Stimulated activated CD8-positive, alpha-beta memory T cell treated with anti-CD3 and anti-CD28 coated beads, Interleukin-7, amount 100 ng/mL, for 24 hours (primary cell): ENCODE measurements at places on chromosomes 2 and 18.
A peak's percentile ranks its signal among the peaks of the same experiment; 100 is the strongest.

DNA sequence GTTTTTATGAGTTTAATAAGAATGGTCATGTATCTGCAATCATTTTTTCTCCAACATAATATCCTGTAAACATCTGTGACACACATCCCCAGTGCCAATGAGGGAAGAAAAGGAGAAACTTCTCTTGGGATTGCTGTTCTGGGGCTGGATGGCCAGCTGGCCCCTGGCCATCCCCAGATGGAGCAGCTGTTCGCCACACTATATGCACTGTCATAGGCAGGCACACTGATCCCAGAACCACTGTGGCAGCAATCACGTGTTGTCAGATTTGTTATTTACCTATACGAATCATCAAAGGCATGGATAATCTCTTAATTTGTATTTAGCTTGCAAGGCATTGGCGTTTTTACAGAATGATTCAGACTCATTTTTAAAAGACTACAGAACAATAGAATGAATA, 167.6 kb upstream of the ACAA2 start:
- no peak for DNase-seq

DNA sequence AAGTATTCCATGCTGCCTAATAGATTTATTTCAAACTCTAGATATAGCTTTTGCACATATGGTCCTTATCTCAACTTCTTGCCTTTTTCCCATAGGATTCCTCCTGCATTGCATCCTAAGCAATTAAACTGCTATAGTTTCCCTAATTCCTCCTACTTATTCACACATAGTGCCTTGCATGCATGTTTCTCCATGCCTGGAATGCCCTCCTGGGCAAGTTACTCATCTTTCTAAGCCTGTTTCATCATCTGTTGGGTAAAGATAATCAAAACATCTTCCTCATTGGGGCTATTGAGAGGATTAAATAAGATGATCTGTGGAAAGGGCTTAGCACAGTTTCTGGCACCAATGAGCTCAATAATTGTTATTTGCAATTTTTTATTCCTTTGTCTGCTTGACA, 726.5 kb downstream of the SLC4A3 start:
- DNase-seq: no peak

DNA sequence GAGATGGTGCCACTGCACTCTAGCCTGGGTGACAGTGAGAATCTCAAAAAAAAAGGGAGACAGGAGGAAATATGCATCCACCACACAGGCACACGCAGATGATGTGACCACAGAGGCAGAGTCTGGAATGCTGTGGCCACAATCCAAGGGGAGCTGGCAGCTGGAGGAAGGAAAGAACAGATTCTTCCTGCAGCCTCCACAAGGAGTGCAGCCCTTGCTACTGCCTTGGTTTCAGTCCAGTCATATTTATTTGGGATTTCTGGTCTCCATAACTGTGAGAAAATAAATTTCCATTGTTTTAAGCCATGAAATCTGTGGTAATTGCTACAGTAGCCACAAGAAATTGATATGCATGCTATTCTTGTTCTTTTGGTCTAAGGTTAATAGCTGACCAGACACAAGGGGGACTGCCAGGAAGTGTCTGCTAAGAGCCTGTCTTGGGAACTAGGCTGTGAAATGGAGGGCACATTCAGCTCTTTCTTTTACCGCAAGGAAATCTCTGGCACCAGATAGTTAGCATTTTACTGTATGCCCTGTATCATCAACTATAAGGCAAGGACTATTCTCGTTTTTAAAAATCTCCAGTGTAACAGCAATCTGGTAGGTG, 133.1 kb upstream of the SEC11C start:
- no peak for DNase-seq

GRCh38 chr2:34523958-34524514, 924.9 kb upstream of the FAM98A start:
- no peak for DNase-seq

GRCh38 chr18:8561123-8561910, 47.9 kb upstream of the RAB12 start:
- DNase-seq: no peak

- DNase-seq: no peak
Measured at GRCh38 chr2:238494573-238494961, 67.8 kb downstream of the ASB1 start.

GRCh38 chr18:13611142-13611600, 115.2 kb downstream of the FAM210A start:
- DNase-seq: no peak

DNA sequence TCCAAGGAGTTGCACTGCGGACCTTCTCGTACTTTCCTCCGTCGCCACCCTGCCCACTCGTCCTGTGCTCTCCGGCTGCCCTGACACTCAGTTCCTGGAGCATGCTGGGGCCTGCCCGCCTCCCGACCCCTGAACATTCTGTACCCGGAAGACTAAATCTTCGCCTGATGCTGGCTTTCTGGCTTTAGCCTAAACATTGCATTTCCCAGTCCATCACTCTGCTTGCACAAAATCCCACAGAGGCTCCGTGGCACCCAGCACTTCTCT, 550 bp upstream of the SFXN5 start:
- DNase-seq: no peak

GRCh38 chr2:73516033-73516432, 126.2 kb downstream of the NAT8 start:
- no peak for DNase-seq

DNA sequence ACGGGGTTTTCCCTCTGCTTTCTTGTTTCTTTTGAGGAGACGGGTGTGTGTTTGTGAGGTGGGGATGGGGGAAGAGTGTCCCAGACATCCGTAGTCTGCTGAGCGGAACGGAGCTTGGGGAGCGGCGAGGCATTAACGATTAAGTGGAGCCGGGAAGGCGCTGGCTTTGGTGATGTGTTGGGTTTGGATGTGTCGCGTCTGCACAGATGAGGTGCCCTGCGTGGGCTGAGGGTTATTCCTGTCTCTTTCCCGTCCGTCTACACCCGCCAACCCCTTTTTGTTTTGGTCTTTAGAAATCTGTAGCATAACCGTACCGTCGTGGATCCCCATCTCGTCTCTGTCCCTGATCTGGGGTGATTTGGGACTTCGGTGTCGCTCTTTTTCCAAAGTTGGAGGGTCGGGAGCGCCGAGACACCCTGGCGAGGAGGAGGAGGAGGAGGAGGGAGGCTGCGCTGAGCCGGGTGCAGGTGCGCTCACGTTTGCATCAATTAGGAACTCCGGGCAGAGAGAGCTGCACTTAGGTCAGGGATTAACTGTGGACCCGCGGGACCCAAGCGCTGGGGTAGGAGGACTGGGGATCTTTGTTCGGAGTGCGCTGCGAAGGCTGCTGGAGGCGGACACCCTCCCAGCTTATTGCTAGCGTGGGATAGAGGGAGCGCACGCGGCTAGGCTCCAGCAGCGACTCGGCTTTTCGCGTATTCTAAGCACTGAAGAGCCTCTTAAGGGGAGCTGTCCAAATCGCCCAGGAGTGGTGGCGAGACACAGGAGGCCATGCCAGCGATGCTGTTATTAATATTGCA, 720.3 kb downstream of the DPP10 start:
- DNase-seq: no peak

- DNase-seq: no peak
Measured at GRCh38 chr2:23609254-23609653, 224.3 kb downstream of the KLHL29 start.

- DNase-seq: no peak
Measured at GRCh38 chr18:63185984-63186383, 133.6 kb downstream of the BCL2 start.

DNA sequence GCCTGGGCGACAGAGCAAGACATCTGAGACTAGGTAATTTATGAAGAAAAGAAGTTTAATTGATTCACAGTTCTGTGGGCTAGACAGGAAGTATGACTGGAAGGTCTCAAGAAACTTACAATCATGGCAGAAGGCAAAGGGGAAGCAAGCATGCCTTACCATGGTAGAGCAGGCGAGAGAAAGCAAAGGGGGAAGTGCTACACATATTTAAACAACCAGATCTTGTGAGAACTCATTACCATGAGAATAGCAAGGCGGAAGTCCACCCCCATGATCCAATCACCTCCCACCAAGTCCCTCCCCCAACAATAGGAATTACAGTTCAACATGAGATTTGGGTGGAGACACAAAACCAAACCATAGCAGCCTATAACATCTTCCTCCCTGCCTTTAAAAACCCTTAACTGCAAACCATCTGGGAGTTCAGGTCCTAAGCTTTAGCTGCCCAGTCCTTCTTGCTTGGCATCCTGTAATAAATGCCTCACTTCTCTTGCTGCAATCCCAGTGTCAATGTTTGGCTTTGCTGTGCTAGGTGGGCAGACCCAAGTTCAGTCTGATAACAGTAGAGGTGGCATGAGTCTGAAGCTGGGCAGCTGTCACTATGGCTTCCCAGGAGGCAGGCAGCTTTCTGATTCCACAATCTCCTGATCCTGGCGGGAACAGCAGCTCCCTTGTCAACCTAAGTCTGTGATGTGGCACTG, 11.2 kb upstream of the SP5 start:
- DNase-seq: no peak

GRCh38 chr2:229279516-229279915, 8.4 kb upstream of the PID1 start:
- DNase-seq: no peak

DNA sequence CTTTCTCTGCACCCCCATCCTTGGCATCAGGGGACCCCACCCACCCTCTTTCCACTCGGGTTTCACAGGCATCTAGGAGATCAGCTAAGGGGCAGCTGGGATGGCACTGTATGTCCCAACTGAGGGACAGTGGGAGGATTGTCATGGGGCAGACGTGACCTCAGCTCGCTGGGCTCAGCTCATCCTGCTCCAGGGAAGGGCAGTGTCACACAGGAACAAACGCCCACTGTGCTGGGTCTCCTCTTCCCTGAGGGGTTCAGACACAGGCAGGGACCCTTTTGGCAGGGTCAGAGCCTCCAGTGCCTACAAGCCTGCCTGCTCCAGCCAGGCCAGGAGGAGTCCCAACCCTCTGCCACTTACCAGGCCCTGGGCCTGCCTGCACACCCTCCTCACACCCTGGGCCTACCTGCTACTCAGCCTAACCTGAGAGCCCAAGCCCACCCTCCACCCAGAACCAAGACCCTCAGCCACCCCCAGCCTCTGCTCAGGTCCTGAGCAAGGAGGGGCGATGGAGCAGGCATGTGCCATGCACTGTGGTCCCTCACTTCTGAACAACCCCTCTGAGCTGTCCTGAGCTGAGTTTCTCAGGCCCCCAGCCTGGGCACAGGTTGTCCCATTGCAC, 68.2 kb downstream of the HS1BP3 start:
- DNase-seq: no peak

DNA sequence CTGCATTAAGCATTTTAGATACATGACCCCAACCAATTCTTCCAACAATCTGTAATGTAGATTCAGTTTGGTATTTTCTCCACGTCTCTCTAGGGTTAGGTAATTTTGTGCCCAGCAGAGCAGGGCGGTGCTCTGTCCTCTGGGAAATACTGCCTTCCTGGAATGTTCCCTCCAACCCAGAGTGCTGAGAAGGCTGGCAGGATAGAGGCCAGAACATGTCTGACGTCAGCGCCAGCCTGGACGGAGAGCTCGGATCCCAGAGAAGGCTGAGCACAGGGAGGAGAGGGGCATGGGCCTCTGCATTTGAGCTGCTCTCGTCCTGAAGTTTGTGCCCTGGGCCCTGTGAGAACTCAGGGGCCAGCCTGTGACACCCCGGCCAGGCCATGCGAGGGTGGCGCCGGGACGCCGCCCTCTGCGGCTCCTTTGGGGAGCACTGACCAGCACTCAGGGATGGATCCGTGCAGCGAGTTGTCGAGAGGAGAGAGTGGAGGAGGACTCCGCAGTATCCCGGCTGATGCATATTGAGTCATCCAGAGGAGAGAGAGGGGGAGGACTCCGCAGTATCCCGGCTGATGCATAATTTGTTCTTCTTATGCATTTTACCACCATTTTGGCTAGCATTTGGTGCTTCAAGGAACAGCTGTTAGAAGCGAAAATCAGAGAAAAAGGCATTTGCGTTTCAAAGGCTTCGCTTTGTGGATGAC, 80.0 kb upstream of the PXDN start:
- no peak for DNase-seq

- DNase-seq: no peak
Measured at GRCh38 chr2:38466876-38467767, 90.0 kb upstream of the ATL2 start.

- no peak for DNase-seq
Measured at GRCh38 chr2:26786207-26787028, 562 bp downstream of the CENPA start.

- DNase-seq: no peak
Measured at GRCh38 chr18:79512461-79513380, 117.0 kb downstream of the NFATC1 start.

- no peak for DNase-seq
Measured at GRCh38 chr18:54712306-54712705, 116.0 kb upstream of the RAB27B start.

GRCh38 chr18:21112140-21112473, 494 bp upstream of the ROCK1 start:
- DNase-seq: peak; percentile 7

- DNase-seq: no peak
Measured at GRCh38 chr18:69943021-69943420, 4.7 kb downstream of the CD226 start.

GRCh38 chr2:71154279-71154678, 23.8 kb downstream of the MPHOSPH10 start:
- no peak for DNase-seq

- DNase-seq: no peak
Measured at GRCh38 chr2:10919771-10920621, 8.3 kb downstream of the KCNF1 start.

DNA sequence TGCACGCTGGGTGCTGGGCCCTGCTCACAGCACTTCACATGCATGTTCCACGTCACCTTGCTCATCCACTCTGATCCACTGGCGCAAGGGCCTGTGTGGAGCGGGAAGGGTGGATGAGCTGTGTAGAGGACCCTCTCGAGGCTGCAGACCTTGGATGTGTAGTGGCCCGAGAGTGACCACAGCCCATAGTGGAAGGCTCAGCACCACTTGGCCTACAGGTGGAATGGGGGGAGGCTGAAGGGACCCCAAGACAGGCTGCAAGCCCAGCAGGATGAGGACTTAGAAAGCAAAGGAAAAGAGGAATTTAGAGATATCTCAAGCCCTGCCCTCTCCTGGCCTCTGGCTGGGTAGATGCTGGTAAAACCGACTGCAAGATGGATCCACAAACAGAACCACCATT, 175.9 kb upstream of the COPS8 start:
- DNase-seq: no peak

GRCh38 chr2:165440367-165440766, 29.1 kb upstream of the CSRNP3 start:
- no peak for DNase-seq

GRCh38 chr18:72826736-72827135, 41.1 kb downstream of the NETO1 start:
- DNase-seq: no peak

- no peak for DNase-seq
Measured at GRCh38 chr2:241999184-241999583, 129.7 kb downstream of the RTP5 start.

- DNase-seq: no peak
Measured at GRCh38 chr18:2856547-2857170, 9.9 kb downstream of the EMILIN2 start.

GRCh38 chr18:75213611-75214331, 3.2 kb downstream of the TSHZ1 start:
- no peak for DNase-seq

- no peak for DNase-seq
Measured at GRCh38 chr2:42558827-42559226, 9.6 kb upstream of the MTA3 start.

GRCh38 chr2:100611079-100612029, 48.6 kb downstream of the PDCL3 start:
- no peak for DNase-seq

- no peak for DNase-seq
Measured at GRCh38 chr18:41326311-41326710, 628.7 kb upstream of the PIK3C3 start.

- DNase-seq: no peak
Measured at GRCh38 chr2:180975585-180975984, 4.8 kb upstream of the UBE2E3 start.
